Inflammatory macrophage (primary cell): ENCODE measurements at places on chromosomes 6 and 20.
A peak's percentile ranks its signal among the peaks of the same experiment; 100 is the strongest.

- DNase-seq = peak; percentile 86
Measured at GRCh38 chr6:2854396-2854982, 12.8 kb upstream of the SERPINB1 start.

DNA sequence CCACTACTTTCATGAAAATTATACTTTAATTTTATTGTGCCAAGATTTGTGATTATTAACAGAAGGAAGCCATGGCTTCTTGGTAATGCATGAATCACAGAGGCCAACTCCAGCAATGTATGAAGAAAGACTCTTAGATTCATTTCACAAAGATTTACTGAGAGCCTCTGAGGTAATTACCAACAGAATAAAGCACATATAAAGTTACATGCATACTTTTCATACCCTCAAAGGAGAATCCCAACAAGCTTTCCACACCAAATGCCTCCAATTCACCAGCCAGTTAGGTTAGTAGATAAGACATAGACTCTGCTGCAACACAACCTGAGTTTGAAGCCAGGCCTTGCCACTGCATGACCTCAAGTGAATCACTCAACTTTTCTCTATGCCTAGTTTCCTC, 41.9 kb downstream of the HBS1L start:
- DNase-seq = no peak

GRCh38 chr6:138005846-138006245, 101.4 kb downstream of the PERP start:
- no peak for DNase-seq

- DNase-seq = peak; percentile 98
Measured at GRCh38 chr6:89034586-89035251, 45.8 kb upstream of the PNRC1 start.

GRCh38 chr6:160520043-160520904, 143.8 kb downstream of the LPA start:
- peak; percentile 4 for DNase-seq

GRCh38 chr6:37741757-37742400, 44.2 kb upstream of the MDGA1 start:
- no peak for DNase-seq

- DNase-seq = no peak
Measured at GRCh38 chr20:21003902-21004301, 102.3 kb downstream of the LINC00237 start.

DNA sequence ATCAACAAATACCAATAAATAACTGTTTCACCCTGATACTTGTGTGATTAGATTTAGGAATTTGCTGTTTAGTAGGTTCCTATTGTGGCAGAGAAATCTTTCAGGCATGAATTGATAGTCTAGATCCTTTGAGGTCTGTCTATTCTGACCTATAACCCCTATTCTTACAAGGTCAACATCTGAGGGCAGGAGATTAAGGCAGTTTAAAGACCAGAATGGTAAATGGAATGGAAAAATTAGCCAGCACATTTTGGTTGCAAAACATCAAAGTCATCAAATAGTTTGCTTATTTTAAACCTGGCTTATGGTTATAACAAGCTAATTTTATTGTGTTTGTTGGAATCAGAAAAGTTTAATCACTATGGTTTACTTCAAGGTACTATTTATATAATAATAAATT, 78.4 kb downstream of the LIN28B start:
- DNase-seq = no peak

- peak; percentile 13 for DNase-seq
Measured at GRCh38 chr6:108587258-108588059, 26.7 kb downstream of the FOXO3 start.

DNA sequence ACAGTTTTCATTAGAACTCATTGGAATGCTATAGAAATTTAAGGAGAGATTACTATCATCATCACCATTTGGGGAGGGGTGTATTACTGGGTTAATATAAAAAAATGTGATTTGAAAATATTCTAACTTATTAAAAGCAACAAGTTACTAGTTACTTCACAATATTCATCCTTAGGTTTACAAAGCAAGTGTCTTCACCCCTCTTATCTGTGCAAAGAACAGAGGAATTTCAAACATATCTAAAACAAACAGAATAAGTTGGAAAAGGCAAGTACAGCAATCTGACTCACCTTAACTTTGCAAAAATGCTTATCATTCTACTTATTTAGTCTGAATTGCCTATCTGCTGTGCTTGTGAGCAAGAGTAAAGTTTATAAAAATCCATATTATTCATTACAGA, 32.9 kb downstream of the DCBLD1 start:
- DNase-seq = no peak

- DNase-seq = peak; percentile 84
Measured at GRCh38 chr20:50085481-50086365, 27.2 kb downstream of the UBE2V1 start.

DNA sequence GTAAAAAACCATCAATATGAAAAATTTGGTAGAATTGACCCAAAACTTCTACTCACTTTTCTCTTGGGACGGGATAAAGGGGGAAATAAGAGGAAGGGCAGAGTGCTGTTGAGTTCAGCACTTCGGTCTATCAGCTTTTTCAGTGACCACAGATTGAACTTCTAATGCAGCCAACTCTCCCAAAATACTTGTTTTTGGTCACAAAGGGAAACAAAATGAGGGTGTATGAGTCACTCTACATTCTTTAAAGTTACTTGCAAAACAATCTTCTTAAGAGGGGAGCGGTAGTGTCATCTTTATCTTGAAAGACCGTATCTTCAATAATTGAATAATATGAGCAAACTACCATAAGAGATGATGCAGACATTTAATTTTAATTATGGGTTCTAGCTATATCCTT, 661.3 kb downstream of the CD109 start:
- DNase-seq = no peak

DNA sequence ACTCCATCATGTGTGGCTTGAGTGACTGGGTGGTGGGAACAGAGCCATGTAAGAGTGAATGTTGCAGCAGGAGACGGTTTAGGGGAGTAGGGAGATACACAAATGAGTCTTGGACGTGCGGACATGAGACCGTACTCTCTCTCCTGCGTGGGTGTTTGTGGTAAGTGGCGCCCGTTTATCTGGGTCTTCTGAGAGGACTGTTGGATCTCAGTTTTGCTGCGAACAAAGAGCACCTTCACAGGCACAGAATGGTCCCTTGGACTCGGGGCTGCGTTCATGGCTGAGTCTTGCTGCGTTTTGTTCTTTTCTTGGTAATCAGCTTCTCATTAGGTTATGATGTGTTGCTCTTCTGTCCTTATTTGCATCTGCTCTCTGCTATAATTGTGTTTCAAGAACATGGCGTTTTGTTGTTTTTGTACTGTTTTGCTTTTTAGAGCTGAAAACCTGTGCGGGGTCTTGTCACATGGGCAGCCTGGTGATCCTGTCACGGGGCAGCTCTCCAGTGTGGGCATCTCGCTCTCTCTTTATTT, 28.5 kb downstream of the STK35 start:
- DNase-seq = no peak

DNA sequence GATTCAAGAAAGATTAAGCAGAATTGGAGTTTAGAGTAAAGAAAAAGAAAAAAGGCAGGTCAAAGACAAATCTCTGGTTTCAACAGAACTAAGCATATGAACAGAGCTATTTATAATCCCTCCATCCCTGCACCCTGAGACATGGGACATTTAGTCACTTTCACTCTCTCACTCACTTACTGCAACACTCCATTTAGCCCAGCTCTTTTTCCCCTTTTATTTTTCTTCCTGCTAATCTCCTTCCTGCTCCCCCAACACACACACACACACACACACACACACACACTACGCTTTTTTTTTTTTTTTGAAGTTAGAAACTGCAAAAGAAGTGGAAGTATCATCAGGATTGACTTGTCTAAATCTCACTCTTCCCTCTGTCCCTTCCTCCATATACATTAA, 45.1 kb upstream of the TBC1D7 start:
- peak; percentile 66 for DNase-seq

- no peak for DNase-seq
Measured at GRCh38 chr6:112228480-112229332, 25.7 kb downstream of the LAMA4 start.

GRCh38 chr6:99241905-99242534, 107.5 kb downstream of the FAXC start:
- no peak for DNase-seq

- DNase-seq = no peak
Measured at GRCh38 chr20:51009303-51010042, 13.4 kb downstream of the KCNG1 start.

- DNase-seq = no peak
Measured at GRCh38 chr6:118134736-118135135, 227.7 kb downstream of the SLC35F1 start.

- peak; percentile 60 for DNase-seq
Measured at GRCh38 chr6:106128981-106129781, 43.0 kb downstream of the PRDM1 start.

GRCh38 chr6:34748757-34749156, 8.5 kb upstream of the SNRPC start:
- DNase-seq = no peak

DNA sequence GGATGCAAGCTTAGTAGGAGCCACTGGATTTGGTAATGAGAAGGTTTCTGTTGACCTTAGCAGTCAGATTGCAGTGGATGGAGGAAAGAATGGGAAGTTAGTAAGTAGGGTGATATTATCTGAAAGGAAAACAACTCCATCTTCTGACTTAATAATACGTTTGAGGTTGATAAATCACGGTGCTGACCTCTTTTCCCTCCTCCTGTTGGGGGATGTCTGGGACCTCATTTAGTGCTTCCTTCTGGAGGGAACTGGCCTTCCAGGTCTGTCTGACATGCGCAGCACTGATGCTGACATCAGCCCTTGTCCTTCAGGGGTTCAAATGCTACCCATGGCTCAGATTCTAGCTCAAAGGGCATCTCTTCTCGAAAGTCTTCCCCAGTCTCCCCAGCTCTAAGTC, 48.2 kb upstream of the AKAP12 start:
- DNase-seq = no peak

DNA sequence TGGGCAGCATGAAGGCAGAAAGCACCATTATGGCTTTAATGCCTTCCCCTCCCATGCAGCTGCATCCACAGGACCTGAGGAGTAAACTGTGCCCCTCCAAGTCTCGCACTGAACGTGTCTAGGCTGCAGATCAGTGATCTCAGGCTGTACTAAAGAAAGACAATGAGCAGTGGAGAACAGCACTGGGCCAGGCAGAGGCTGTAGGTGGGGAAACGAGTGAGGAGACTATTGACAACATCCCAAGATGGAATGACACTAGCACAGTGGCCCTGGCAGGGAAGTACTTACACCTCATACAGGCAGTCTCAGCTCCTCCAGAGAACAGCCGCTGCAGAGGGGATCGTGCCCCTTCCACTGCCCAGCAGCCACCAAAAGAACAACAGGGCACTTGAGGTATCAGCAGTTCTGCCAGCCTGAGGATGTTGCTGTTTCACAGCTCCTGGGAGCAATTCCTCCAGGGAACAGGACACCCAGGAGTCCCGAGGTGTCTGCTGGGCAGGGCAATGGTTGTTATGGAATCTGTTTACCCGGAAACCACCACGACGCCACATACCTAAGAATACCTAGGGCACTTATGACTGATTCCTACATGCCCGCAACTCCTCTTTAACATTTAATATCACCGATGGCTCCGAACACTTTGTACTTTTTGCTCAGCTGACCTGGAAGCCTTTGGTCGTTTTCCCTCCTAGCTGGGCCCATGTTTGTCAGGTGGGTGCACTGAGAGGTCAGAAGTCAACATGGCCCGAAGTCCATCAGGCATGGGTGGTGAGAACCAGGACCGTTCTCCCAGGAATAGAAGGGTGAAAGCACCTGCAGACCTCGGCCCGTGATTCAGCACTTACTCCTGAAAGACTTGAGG, 79.1 kb downstream of the SLC22A23 start:
- DNase-seq = no peak

DNA sequence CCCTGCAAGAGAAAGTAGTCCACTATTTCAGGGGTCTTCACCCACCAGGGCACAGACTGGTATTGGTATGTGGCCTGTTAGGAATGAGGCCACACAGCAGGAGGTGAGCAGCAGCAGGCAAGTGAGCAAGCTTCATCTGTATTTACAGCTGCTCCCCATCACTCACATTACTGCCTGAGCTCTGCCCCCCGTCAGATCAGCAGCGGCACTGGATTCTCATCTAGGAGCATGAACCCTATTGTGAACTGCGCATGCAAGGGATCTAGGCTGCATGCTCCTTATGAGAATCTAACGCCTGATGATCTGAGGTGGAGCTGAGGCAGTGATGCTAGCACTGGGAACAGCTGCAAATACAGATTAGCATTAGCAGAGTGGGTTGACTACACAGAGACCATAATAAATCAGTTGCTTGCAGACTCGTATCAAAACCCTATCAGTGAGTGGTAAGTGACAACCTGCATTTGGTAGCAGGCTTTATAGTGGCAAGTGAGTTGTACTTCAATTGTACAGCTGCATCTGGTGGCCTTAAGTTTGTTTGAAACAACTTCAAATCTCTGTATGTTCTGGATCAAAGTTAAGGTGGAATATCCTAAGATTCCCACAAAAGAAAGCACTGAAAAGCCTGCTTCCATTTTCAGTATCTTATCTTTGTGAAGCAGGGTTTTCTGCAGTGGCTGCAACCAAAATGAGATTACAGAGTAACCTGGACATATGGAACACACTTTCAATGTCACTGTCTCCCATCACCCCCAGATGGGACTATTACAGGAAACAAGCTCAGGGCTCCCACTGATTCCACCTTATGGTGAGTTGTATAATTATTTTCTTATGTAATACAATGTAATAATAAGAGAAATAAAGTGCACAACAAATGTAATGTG, 12.8 kb downstream of the C6orf141 start:
- DNase-seq = no peak

DNA sequence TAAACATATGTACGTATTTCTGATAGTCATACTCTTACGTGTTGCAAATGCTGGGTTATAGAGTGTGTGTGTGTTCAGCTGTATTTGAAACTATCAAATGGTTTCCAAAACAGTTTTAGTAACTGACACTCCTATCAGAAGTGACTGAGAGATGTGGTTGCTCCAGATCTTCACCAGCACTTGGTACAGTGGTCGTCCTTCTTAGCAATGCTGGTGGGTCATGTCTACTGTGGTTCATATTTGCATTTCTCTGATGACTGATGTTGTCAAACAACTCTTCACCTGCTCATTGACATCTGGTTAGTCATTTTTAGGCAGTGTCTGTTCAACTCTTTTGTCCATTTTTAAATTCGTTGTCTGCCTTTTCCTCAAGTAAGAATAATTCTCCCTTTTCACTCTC, 259.3 kb downstream of the KIF16B start:
- DNase-seq = no peak

GRCh38 chr6:145110109-145110508, 625.2 kb downstream of the EPM2A start:
- no peak for DNase-seq

DNA sequence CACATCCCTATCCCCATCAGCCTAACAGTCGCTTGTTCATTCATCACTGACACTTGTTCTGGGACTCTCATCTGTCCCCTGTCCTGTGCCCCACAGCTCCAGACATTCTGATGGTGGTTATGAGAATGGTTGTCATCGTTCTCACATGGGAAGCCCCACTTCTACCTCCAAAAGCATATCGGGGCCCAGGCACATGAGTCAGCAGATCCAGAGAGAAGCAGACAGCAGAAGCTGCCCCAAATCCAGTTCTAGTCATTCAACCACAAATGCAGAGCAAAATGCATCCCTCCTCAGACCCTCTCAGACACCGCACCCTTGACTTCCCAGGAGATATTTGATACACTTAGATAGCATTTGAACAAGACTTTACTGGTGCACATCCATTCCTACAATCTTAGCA, 106.0 kb downstream of the FOXF2 start:
- no peak for DNase-seq
